ENCODE measurements at places on chromosomes 3 and 15.

DNA sequence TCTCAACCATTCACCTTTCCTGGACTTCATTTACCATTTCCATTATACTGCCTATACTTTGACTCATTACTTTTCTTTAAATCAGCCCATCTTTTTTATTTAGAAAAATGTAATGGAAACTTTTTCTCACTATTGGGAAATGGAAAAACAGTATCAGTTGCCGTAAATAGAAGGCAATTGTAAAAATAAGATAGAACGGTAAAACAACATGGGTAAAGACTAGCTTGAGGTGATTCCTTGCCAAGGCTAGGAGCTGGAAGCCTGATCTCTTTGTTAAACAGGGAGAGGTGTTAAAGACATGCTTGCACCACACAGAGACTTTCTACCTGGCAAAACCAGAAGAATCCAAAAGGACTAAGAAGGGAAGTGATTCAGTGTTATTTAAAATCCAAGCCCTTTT is 5.9 kb downstream of the FGD5 start:
- no peak for DNase-seq

GRCh38 chr3:8736436-8736835 is 2.8 kb downstream of the CAV3 start:
- no peak for DNase-seq

DNA sequence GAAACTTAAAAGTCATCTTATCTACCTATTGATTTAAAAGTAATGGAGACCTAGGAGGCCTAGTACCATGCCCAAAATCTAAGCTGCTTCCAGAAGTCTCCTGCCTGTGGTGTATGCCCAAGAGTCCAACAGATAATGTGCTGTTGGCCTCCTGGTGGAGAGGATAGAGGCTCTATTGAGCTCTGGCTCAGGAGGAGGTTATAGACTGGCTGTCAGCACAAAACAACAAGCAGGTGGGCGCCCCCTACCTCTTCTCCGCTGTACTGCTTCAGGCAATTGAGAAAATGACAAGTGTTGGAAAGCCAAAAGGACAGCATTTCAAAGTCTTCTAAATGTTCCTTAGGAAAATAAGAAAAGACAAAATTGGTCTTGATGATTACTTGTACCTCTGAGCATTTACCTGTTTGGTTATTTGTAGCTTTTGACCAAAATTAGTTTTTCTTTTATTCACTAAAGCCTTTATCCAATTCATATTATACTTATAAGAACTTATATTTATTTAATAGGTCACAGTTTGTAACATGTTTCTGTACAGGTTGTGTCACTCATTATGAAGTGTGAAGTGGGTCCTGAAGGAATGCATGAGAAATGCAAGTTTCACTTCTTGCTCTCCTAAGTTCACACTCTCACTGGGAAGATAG is 17.2 kb upstream of the GNB5 start:
- peak; percentile 76 for DNase-seq

GRCh38 chr3:14369675-14370669 is 32.4 kb upstream of the SLC6A6 start:
- DNase-seq = no peak

- peak; percentile 15 for DNase-seq
Measured at GRCh38 chr3:197465996-197466549, 89.7 kb downstream of the BDH1 start.

DNA sequence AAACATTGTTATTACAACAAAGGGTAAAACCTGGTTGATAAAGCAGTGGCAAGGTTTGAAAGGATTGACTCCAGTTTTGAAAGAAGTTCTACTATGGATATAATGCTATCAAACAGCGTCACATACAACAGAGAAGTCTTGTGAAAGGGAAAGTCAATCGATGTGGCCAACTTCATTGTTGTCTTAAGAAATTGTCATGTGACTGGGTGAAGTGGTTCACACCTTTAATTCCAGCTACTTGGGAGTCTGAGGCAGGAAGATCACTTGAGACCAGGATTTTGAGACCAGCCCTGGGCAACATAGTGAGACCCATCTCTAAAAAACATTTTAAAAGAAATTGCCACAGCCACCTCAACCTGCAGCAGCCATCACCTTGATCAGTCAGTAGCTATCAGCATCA is 6.2 kb upstream of the LXN start:
- DNase-seq = no peak

GRCh38 chr15:25767356-25768151 is 95.6 kb downstream of the ATP10A start:
- no peak for DNase-seq

GRCh38 chr3:130892759-130893375 is 1.0 kb upstream of the ATP2C1 start:
- peak; percentile 48 for DNase-seq

GRCh38 chr3:81497572-81498251 is 263.7 kb downstream of the GBE1 start:
- no peak for DNase-seq

Data from stimulated activated CD4-positive, alpha-beta T cell treated with anti-CD3 and anti-CD28 coated beads, Interleukin-2, amount 100 ng/mL, for 24 hours (primary cell).